CD4-positive, alpha-beta T cell treated with Interleukin-15 for 4 hours (primary cell): ENCODE measurements at places on chromosomes 11 and 22.

GRCh38 chr11:36398231-36398953 is 102.3 kb downstream of the PRR5L start:
- DNase-seq = no peak

GRCh38 chr22:20001082-20001638 is 15.5 kb downstream of the ARVCF start:
- no peak for DNase-seq

DNA sequence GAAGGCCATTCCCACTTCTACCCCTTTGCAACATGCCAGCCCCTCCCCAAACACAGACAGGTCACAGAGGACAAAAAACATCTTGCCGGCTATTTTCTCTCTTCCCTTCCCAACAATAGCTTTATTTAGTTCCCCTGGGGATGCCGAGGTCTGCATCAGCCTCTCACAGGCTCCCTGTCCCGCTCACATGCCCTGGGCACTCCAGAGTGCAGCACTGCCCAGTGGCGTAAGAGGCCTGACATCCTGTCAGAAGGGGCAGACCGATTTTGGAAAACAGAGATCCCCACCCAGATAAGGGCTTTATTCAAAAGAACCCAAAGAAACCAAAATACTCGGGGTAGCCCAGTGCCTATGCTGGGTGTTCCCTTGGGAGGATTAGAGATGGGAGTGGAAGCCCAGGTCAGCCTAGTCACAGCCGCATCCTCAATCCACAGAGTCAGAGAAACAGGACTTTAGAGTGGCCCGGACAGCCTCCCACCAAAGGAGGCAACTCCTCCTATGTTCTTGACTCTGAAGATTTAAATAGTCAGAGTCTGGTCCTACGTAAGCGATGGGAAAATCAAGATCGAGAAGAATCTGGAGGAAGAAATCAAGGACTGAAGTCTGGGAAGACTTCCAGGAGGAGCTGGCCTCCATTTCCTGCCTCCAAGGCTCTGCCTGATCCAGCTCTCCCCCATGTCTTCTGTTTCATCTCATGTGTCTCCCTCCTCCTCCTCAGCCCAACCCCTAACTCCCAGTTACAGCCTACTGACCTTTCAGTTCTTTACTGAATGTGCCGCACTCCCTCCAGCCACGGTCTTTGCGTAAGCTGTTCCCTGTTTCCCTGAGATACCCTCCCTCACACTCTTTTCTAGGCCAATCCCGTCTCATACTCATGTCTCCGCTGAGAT is 129.3 kb downstream of the FBXO7 start:
- DNase-seq = no peak

GRCh38 chr11:27507557-27508322 is 1.2 kb upstream of the LIN7C start:
- DNase-seq = no peak

DNA sequence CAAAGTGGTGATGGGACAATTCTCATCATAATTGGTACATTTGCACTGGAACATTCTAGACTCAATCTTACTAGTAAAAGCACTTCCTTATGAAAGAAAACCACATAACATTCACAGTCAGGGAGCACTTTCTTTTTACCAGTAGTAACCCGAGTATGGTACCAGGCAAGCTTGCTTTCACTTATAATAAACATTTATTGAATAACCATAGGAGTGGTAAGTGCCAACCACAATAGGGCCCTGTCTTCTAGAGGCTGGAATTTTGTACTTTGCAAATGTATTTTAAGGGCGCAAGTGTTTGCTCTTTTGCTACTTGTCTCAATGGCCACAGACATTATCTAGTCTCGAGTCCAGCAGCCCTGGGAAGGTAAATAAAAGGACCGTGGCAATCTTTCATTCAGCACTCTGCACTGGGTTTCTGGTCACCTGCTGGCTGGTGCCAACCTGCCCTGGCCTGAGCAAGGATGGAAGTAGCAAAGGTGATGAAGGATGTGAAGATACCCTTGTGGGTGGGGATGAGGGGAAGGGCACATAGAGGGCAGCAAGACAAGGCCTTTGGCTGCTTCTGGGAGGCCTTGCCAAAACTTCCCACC is 24.2 kb downstream of the C22orf31 start:
- DNase-seq = no peak

GRCh38 chr11:27909386-27909785 is 198.6 kb downstream of the KIF18A start:
- no peak for DNase-seq

GRCh38 chr11:3160252-3161031 is 4.7 kb downstream of the OSBPL5 start:
- no peak for DNase-seq

GRCh38 chr11:27421819-27422494 is 50.6 kb downstream of the LGR4 start:
- DNase-seq = no peak

- DNase-seq = no peak
These were observed 32.1 kb downstream of the ARFGAP2 start for GRCh38 chr11:47144541-47144940.

- no peak for DNase-seq
These were observed 421.8 kb upstream of the ANO5 start for GRCh38 chr11:21771097-21771496.

GRCh38 chr11:130585545-130585944 is 137.1 kb downstream of the ADAMTS15 start:
- DNase-seq = no peak

- no peak for DNase-seq
These were observed 28.7 kb downstream of the GGTLC2 start for GRCh38 chr22:22673099-22673498.

- no peak for DNase-seq
These were observed 494.9 kb upstream of the ARHGAP42 start for GRCh38 chr11:100192181-100192580.
